ENCODE measurements at places on chromosomes 7 and 10.

DNA sequence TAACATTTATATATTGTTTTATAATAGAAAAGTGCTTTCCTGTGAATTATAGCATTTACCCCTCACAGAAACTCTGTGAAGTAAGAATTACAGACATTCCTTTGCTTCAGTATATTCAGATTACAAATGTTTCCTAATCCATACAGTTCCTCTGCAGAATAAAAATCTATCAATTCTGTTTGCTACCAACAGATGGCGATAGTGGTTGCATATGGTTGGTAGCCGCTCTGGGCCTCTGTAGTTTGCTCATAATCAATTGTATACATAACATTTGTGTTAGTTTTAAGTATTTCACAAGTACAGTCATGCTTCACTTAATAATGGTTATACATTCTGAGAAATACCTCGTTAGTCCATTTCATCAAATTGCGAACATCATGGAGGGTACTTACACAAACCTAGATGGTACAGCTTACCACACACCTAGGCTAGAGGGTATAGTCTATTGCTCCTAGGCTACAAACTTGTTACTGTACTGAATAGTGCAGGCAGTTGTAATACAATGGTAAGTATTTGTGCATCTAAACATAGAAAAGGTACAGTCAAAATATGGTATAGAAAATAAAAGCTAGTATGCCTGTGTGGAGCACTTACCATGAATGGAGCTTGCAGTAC is 94.4 kb upstream of the STEAP4 start:
- DNase-seq, result peak; percentile 41

DNA sequence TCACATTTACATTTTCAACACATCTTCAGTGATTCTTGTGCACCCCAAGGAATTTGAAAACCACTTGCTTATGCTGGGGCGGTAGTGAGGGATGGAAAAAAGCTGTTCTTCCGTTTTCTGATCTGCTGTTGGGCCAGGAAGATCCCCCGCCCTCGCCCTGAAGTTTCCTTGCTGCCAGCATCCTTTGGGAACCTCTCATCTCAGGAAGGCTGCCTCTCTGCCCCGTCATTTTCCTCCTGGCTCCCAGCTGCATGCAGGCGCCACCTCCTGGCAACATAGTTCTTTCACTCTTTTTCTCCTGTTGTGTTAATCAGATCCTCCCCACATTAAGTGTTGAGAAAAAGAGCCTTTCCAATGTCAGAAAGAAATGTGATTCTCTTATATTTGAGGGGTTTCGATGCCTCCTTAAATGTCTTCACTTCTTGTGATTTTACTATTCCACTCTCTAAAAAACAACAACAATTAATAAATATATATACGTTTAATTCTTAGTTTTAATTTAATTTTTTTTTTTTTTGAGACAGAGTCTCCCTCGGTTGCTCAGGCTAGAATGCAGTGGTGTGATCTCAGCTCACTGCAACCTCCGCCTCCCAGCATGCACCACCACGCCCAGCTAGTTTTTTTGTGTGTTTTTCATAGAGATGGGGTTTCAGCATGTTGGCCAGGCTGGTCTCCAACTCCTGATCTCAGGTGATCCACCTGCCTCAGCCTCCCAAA is 122.9 kb downstream of the RALA start:
- DNase-seq, result peak; percentile 85

DNA sequence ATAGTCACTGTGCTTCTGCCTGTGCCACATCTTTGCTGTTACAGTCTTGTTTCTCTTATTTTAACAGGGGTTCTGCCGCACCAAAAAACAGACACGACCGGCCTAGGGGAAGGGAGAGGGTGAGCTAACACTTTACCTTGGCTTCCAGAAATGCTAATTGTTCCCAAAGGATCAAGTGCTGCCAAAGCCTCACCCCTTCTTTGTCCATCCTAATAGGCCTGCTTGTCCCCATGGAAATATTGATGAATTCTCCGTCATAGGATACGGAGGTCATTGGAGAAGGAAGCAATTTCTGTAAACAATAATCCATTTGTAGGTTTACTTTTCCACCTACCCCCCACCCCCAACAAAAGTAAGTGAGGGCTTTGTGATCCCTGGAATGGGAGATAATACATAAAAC is 567.3 kb downstream of the KCNMA1 start:
- DNase-seq, result no peak

- no peak for DNase-seq
These were observed 127.2 kb downstream of the WDFY4 start for GRCh38 chr10:48811917-48812316.
